Stimulated activated CD8-positive, alpha-beta memory T cell treated with anti-CD3 and anti-CD28 coated beads, Interleukin-2, amount 100 ng/mL, for 48 hours (primary cell): ENCODE measurements at places on chromosomes 11 and 22.

GRCh38 chr11:92967867-92968266, 1.6 kb upstream of the MTNR1B start:
- DNase-seq = no peak

- DNase-seq = no peak
Observed at GRCh38 chr22:20583471-20583922, 76.1 kb downstream of the MED15 start.

DNA sequence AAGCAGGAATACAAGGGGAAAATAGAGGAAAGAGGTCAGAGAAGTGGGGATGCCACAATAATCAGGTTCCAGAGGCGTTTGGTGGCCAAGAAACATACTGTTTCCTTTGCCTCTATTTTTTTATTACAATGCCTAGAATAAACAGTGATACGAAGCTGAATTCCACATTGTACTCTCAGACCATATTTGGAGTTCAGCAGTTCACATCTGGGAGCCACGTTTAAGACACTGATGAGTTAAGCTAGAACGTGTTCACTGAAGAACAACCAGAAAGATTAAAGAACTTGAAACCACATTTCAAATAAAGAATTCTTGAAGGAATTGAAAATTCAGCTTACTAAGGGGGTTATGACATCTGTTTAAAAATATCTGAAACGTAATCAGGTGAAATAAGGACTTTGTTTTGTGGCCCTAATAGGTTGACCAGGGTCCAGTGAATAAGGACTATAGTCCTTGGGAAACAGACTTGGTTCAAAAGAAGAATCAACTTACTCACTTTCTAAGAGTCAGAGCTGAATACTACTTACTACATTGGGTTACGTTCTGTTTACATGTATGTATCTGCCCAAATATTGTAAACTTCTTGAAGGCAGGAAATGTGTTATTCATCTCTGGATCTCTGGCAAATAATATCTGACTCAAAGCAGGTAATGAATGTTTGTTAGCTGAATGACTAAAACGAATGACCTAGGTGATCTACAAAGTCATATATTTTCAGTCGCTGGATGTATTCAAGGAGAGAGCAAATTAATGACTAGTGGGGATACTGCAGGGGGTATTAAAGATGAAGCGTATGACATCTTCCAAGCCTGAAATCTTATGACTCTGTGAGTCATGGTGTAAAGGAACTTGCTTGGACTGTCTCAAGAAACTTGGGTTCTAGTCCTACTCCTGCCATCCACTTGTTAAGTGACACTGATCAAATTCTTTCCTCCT, 247.0 kb upstream of the NARS2 start:
- DNase-seq = no peak

- no peak for DNase-seq
Observed at GRCh38 chr11:17395978-17396377, 7.5 kb upstream of the KCNJ11 start.

GRCh38 chr11:102120437-102120973, 10.3 kb downstream of the YAP1 start:
- no peak for DNase-seq

DNA sequence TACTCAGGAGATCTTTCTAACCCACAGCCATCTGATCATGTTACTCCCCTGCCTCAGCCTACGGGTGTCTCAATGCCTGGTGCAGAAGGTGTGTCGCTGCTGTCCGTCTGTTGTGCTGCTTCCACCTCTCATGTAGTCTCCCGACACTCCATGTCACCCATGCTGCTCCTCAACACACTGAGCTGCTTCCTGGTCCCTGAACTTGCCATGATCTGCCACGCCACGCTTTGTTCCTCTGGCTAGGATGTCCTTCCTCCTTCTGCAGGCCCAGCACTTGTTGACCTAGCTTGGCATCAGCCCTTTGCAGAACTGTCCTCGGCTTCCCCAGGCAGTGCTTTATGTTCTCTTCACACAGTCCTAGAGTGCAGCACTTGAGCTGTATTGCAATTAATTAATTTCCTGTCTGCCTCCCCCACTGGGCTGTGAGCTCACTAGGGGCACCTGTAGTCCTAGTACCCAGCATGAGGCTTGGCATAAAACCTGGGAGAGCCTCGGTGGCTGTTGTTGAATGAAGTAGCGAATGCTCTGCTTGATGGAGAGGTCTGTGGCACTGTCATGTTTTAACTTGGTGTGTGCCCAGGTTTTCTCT, 9.5 kb downstream of the GTPBP1 start:
- DNase-seq = no peak

- no peak for DNase-seq
Observed at GRCh38 chr11:90500922-90501568, 278.2 kb upstream of the CHORDC1 start.

DNA sequence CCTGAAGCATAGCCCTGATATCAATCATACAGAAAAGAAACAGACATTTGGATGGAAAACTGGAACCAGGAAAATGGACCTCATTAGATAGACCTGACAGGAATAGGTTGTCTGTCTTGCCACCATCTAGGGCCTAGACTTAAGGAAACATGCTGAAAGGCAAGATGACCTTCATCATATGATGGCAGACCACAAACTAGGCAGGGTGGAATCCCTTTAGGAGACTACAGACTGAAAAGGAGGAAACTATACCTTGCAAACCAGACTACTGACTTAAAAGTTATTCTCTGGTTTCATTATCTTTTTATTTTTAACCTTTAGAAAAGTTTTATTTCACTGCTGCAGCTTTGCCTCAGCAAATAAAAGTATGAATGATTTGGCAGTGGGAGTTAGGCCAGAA, 20.3 kb downstream of the SBF2 start:
- DNase-seq = no peak

DNA sequence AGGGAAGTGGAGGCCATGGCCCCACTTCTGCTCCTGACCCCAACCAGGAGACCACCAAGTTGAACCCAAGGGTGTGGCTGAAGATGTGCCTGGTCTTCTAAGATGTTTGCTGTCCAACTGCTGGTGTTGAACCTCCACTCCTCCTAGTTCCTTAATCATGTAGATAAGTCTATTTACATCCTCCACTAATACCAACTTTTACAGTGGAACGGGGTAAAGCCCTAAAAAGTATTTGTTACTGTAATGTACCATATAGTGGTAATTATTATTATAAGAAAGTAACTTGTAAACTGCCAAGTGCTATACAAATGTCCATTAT, 19.0 kb upstream of the RASSF10 start:
- no peak for DNase-seq
